Hematopoietic multipotent progenitor cell (in vitro differentiated cells): ENCODE measurements at places on chromosomes 2 and 18.

DNA sequence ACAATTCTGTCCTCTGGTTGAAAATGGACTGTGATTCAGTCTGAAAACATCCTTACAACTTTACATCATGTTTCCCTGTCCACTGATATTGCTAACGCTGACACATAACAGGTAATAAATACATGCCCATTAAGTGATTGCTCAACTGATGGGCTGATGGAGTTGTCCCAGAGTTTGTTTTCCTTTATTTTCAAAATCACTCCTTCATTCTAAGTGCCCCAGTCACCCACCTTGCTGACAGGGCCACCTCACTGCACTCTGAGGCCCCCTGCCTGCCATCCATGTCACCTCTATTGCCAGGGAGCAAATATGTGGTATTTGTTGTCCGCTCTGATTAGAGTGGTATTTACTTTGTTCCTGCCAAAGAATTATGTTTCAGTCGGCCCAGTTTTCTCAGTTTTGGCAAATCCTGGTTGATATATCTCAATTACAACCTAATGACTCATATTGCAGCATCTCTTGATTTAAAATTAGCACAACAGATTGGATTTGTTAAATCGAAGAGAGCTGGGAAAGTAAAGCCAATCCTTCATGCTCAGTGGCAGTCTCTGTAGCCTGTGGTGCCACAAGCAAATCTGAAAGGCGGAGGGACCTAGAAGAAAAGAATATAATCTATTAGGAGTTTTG lies 105.1 kb downstream of the RDH14 start:
- no peak for DNase-seq

- DNase-seq: no peak
These were observed 101.8 kb downstream of the CD226 start for GRCh38 chr18:69845593-69846506.

- DNase-seq: no peak
These were observed 3.3 kb upstream of the SRBD1 start for GRCh38 chr2:45614330-45614729.

DNA sequence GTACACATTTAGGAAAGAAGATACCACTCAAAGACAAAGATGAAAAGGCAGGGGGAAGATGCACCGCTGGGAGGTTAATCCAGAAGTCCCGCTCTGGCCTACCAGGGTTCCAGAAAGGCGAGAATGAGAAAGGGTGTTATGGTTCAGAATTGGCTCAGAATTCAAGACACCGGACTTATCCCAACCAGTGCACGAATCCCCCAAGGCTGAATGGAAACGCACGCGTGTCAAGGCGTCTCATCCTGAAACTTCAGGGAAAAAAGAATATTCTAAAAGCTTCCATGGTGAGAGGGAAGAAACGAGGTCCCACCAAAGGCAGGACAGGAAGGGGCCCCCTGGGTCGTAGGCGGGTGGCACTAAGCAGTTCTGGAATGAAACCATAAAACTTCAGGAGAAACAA lies 71.9 kb downstream of the SLC66A2 start:
- no peak for DNase-seq

DNA sequence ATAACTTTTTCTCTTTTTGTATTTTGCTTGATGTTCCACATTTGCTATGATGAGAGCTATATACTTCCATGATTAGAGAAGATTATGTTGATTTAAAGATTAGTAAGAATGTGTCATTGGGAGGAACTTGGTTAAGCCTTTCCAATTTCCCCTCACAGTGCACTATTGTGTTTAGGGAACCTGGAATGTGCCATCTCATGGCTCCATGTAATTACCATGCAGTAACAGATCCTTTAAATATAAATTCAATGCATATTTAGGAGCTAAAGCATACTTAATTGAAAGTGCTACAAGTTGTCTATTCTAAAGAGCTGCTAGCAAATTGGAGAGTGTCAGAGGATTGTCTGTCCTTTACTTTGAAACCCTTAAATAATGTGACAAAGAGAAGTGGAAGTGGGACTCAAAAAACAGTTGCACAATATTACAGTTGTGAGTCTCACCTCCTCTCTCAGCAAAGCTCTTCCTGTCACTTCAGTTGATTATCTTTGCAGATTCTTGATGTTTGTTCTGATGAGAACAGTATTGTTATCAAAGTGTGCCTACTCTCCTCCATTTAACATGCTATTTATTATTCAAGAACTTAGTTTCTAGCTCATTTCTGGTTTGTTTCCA lies 1162.7 kb upstream of the ZEB2 start:
- DNase-seq: no peak

- DNase-seq: no peak
These were observed 33.5 kb upstream of the SPRED2 start for GRCh38 chr2:65465857-65466256.

DNA sequence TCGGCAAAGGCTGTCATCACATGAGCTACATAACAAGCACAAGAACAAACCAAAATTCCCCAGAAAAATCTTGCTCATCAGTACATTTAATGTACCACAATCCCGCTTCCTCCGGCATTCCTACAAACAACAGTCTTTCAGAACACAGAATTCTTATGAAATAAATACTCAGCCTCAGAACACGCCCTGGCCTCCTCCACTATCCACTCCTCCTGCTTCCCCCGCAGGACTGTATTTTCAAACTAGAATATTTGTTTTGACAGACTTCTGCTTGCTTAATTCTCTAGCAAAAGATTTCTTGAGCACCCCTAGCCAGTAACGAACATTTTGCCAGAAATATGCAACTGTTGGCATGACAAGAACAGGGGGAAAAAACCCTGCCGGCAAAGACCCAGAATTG lies 131.2 kb downstream of the THADA start:
- DNase-seq: no peak

GRCh38 chr2:203033395-203033794 lies 18.7 kb downstream of the NBEAL1 start:
- no peak for DNase-seq

DNA sequence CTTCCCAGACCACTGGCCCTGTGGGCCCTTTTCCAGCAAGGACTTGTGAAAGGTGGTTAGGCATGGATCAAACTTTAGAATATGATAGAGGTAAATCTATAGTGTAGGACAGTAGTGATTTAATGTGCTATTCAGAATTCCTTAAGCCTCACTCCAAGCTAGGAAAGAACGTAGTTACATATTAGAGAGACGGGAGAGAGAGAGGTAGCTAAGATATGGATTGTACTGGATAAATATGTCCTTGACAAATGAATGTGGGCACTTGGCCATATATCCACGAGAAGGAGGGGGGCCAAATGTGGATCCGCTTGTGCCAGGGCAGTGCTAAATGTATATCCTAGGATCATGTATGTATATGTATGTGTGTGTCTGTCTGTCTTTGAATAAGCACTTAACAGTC lies 6.5 kb downstream of the KCNJ3 start:
- DNase-seq: no peak

DNA sequence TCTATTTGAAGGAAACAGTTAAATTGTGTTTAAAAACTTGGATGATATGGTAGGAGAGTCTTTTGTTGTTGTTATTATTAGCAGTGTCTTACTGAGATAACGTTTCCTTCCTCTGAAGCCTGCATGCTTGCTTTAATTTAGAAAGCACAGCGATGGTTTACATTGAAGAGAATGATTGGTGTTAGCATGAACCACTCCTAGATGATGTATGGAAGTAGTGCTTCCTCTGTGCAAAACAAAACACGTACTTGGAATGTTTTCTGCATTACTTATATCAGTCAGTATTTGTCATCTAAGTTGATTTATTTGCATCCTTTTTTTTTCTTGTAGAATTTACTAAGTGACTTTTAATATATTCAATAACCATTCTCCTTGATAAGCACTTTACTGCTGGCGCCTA lies 89.0 kb downstream of the UGGT1 start:
- DNase-seq: no peak

DNA sequence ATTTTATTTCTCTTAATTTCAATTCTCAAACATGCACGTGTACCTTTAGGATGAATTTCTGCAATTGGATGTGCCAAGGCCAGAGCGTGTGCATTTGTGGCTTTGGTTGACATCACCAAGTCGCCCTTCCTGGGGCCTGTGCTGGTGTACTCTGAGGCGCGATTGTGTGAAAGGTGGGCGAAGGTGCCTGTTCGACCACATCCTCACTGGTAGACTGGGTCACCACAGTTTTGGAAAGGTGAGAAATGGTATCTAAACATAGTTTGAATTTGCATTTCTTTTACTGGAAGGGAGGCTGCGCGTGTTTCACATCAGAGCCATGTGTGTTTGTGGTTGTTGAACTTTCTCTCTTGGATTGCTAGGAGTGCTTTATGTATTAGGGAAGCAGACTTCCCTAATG lies 89.8 kb downstream of the LDLRAD4 start:
- DNase-seq: no peak

GRCh38 chr2:199646439-199646838 lies 188.7 kb upstream of the SATB2 start:
- no peak for DNase-seq

GRCh38 chr2:212005085-212005671 lies 533.4 kb downstream of the ERBB4 start:
- DNase-seq: peak; percentile 0

GRCh38 chr2:177063331-177063730 lies 149.3 kb upstream of the HNRNPA3 start:
- no peak for DNase-seq

DNA sequence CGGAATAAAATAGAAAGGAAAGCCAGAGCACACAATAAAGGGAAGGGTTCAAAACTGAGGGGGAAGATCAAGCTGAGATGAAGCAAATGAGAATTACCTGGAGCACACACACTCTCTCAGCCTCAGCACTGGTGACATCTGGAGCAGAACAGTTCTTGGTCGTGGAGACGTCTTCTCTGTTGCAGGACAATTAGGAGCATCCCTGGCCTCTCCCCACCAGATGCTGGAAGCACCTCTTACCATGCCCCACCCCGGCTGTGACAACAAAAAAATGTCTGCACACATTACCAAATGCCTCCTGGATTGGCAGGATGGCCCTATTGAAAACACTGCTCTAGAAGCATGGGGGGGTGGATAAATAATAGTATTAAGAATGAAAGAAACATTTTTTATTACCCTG lies 43.6 kb upstream of the MAP3K20 start:
- DNase-seq: no peak

- DNase-seq: no peak
These were observed 41.6 kb downstream of the DDX1 start for GRCh38 chr2:15633043-15633970.

DNA sequence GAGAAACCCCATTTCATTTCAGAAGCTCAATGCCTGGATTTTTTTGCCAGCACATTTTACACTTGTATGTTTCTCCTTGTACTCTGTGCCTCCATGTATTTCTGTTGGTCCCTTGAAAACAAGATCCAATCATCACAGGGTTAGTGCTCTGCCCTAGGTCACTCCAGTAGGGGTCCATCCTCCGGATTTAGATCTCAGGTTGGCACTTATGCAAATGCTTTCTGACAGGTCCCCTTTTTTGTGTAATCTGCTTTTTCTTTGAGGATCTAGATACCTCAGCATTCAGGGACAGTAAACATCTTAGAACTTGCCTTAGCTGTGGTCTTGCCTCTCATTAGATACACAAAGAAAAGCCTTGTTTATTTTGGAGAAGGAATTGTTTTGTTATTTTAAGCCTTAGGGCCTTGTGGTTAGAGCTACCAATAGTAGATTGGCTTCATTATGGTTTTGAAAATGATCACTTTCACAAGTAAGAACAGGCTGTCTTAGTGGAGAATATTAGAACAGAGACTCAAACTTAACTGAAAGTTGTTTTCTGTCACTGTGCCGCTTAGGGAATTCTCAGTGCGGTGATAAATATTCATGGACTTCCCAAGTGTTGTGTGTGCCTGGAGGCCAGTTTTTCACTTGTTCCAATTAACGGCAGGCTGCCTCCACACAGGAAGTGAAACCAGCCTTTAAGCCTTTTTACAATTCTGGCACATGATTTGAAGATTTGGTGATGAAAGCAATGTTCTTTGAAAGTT lies 7.8 kb downstream of the MERTK start:
- DNase-seq: no peak

DNA sequence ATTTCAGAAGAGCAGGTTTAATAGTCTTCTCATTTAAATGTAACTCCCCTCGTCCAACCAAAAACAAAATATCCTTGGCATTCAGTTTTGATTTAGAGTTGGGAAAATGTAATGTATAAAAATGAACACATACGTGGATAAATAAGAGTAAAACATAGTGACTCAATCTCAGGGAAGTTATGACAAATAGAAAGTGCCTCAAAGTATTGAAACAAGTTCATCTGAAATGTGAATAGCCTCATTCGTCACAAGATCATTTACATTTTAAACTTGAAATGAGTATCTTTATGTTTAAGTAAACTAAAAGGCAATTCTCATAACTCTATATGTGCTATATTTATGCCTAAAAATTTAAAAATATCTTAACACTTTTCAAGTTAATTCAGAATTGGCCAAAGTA lies 122.2 kb upstream of the SMAD7 start:
- DNase-seq: no peak

DNA sequence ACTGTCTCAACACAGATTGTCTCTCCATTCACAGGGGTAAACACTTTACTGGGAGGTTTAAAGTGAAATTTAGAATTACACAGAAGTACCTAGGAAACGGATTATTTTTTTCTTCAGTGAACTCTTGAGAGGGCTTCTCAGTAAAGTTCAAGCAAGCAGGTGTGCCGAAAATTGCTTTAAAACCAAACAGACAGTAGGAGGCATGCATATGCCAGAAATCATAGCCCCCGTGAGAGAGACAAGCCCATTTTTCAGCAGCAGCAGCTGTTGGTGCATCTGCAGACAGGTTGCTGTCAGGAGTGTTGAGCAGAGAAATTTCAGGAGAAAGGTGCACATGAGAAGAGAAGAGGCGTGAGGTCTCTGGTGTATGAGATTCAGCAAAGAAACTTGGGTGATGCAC lies 2115.5 kb upstream of the CELF4 start:
- no peak for DNase-seq

GRCh38 chr2:67824186-67824585 lies 238.6 kb downstream of the C1D start:
- DNase-seq: no peak

GRCh38 chr2:150620855-150621254 lies 133.4 kb upstream of the RND3 start:
- DNase-seq: no peak

- no peak for DNase-seq
These were observed 39.9 kb downstream of the SMAD4 start for GRCh38 chr18:51069885-51070284.

GRCh38 chr2:20352581-20353216 lies 2.1 kb upstream of the PUM2 start:
- no peak for DNase-seq

- no peak for DNase-seq
These were observed 42.9 kb downstream of the SH3BP4 start for GRCh38 chr2:234994438-234995321.
